CD4-positive, alpha-beta T cell treated with Interleukin-4 for 1 hour (primary cell): ENCODE measurements at places on chromosomes 2 and 18.

DNA sequence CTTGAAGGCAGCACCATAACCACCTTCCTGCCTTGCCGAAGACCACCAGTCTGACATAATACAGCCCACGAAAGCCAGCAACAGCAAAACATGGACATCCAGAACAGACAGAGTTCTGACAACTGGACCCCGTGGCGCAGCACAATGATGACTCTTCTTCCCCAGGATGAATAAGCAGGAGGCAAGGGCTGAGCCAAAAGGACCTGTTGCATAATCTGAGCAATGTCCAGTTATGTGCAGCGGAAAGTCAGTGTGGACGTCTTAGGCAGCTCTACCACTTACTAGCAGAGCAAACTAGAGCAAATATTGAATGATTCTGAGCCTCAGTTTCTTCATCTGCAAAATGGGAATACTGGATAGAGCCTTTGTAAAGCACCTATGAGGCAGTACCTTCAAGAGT lies 225.1 kb downstream of the ZBTB7C start:
- DNase-seq: no peak

DNA sequence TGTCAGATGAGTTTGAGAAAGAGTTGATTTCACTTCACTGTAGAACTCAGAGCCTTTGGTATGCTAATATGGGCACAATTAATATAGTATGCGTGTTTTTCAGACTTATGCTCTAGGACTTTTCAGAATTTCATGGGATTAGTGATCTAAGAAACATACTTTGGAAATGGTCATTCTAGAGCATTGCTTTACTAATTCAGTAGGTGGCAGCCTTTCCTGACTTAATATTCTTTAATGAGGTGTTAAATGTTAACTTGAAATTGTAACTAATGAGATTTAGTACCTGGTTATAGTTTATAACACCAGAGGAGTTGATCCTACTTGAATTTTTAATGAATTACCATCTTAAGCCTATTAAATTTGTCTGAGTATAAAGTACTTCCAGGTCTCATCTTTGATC lies 28.4 kb downstream of the ACTR2 start:
- DNase-seq: no peak

DNA sequence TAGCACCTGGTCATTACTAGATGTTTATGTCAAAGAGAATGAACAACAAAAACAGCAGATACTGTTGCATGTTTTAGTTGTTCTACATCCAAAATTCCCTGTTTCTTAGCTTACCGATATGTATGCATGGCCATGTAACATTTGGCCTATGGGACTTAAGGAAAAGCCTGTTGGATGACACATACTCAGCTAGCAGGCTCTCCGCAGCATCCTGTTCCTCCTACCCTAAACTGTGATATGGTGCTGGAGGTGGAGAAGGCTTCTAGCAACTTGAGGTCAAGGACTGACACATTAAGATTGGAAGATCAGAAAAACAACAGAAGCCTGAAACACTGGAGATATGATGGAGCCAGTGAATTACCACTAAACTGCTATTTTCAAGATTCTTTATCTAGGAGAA lies 537.8 kb downstream of the LRRTM4 start:
- no peak for DNase-seq

DNA sequence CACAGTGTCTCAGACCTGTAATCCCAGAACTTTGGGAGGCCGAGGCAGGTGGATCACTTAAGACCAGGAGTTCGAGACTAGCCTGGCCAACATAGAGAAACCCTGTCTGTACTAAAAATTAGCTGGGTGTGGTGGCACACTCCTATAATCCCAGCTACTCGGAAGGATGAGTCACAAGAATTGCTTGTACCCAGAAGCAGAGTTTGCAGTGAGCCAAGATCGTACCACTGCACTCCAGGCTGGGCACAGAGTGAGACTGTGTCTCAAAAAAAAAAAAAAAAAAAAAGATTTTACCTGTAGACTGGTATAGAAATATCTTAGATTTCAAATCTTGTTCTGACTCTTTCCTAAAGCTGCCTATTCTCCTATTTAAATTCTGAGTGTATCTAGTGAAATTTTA lies 7.2 kb upstream of the KLHL29 start:
- no peak for DNase-seq

- no peak for DNase-seq
Measured at GRCh38 chr2:232900811-232901735, 31.0 kb downstream of the SNORC start.

- no peak for DNase-seq
Measured at GRCh38 chr2:68710756-68711155, 23.9 kb upstream of the ARHGAP25 start.

DNA sequence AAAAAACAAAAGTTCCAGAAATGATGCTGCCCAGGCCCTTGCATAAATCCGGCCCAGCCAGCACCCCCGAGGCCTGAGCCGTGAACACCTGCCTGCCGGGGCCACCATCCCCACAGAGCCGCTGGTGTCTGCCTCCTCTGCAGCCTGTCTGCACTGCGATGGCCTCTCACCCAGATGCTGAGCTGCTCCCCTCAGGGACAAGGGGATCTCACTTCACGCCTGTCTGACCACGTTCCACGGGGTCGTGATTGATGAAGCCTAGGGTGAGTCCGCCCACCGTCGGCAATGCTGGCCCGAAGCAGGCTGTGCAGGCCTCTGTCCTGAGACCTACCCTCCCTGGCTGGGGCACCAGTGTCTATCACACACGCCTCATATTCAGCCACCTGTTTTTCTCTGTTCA lies 444.2 kb downstream of the EIPR1 start:
- no peak for DNase-seq

DNA sequence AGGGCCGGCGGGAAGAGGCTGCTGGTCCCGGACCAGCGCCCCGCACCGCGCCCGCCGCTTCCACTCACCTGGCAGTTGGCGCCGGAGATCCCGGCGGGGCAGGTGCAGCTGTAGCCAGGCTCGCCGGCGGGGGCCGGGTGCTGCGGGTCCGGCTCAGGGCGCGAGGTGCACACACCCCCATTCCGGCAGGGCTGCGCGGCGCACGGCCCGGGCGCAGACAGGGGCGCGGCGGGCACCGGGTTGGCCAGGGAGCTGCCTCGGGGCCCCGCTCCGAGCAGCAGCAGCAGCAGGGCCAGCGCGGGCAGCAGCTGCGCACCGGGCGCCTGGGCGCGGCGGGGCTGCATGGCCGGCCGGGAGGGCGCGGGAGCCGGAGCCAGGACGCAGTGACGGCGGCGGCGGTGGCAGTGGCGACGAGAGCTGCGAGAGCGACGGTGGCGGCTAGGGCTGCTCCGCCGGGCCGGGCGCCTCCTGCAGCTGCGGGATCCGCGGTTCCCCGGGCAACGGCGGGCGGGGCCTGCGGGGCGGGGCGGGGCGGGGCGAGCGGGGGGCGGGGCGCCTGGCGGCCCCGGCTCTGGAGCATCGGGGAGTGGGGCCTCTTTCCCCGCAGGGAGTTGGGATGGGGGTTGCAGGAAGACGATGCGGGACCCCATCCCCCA lies at the start of gene DNER:
Gene DNER (minus strand): TSS at position 476 of the 656 bp plus-strand sequence. CDS start 132 bp downstream, at position 344.
- peak; percentile 35 for DNase-seq

GRCh38 chr18:6901286-6901926 lies 171.9 kb downstream of the ARHGAP28 start:
- no peak for DNase-seq

- no peak for DNase-seq
Measured at GRCh38 chr2:38080346-38080745, 4.4 kb upstream of the CYP1B1 start.
